Stimulated activated CD8-positive, alpha-beta memory T cell treated with anti-CD3 and anti-CD28 coated beads, Interleukin-4, amount 100 ng/mL, for 1 hour (primary cell): ENCODE measurements at places on chromosomes 1 and 21.
A peak's percentile ranks its signal among the peaks of the same experiment; 100 is the strongest.

- DNase-seq = no peak
Measured at GRCh38 chr1:49723662-49724061, 300.1 kb downstream of the AGBL4 start.

DNA sequence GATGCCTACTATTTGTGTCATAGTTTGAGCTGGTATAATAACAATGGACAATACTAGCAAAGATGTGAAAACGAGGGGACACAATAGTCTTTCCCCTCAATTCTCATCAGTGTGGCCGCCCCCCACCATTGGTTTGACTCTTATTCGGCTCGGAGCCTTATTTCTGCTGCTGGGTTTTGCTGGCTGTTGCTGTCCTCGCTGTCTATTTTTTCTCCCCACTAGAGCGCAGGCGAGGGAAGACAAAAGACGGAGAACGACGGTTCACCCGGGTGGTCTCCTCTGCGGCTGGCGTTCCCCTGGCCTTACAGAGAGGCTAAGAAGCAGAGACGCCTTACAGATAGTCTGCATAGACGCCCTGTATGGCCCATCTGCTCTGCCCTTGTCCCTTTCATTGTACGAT, 19.4 kb downstream of the CLIC6 start:
- DNase-seq = no peak

DNA sequence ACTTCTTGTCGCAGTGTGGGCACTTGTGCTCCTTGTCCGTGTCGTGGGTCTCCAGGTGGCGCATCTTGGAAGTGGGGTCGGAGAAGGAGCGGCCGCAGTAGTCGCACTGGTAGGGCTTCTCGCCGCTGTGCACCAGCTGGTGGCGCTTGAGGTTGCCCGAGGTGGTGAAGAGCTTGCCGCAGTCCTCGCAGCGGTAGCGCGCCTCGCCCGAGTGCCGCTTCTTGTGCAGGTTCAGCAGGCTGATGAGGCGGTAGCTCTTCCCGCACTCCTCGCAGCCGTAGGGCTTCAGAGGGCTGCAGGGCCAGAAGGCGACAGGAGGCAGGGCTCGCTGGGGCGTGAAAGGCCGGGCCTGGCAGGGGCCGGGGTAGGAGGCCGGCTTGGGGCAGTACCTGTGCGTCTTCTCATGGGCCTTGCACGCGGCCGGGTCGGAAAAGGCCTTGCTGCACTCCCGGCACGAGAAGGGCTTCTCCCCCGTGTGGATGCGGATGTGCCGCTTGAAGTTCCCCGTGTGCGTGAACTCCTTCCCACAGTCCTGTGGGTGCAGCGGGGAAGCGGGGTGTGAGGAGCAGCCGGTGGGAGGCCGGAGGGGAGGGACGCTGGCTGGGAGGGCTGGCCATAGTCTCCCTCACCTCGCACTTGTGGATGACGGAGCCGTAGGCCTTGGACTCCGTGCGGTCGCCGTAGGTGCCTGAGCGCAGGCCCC, 31.4 kb downstream of the ZBTB17 start:
- DNase-seq = no peak

DNA sequence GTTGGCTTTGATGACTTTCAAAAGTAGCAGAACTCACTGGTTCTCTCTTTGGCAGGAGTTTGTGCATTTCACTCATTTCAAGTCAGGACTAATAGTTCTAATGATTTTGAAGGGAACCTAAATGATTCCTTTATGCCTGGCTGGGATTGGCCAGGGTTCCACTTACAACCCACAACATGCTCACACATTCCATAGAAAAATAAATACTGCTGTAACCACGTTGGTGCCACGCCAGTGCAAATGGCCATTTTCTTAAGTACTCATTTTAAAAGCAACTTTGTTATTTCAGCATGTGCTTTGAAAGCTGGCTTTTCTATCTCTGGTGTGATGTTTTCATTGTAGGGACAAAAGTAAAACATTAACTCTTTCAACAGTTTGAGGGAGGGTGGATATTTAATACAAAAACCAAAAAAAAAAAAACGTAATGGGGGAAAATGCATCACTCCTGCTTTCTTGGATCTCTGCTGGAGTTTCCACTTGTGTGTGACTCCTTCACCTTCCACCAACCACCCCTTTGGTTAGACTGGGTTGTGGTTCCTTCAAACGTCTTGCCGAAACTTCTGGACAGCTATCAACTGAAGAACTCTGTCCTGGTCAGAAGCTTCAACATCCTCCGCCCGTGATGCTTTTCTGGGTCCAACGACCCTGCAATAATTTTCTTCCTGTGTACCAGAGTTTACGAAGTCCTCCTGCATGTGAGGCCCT, 300.4 kb upstream of the RUNX1 start:
- DNase-seq = no peak

- DNase-seq = no peak
Measured at GRCh38 chr1:36328088-36328480, 4.6 kb upstream of the EVA1B start.

GRCh38 chr1:92404661-92405060, 82.1 kb downstream of the GFI1 start:
- no peak for DNase-seq

DNA sequence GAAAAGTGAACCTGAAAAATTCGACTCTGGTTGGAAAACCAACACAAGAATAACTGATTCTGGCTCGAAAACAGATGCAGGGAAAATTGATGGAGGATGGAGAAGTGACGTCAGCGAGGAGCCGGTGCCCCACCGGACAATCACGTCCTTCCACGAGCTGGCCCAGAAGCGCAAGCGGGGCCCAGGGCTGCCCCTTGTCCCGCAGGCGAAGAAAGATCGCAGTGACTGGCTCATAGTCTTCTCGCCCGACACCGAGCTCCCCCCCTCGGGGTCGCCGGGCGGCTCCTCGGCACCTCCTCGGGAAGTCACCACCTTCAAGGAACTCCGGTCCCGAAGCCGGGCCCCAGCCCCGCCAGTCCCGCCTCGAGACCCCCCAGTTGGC, 1.9 kb downstream of the RUSC1 start:
- no peak for DNase-seq

DNA sequence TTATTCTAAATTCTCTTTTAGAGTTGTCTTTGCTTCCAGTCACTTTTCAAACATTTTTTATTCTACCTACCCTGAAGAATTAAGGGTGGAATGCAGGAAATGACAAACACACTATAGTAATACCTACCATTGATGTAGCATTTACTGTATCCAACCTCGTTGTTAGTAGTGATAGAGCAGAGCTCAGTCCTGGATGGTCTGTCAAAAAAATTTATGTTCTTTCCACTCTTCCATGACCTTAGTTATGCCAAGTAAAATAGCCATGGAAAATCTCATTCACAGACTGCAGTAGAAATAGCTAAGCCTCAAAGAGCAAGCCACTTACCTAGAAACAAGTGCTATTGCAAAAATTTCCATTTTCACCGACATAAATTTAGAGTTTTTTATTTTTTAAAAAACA, 74.6 kb downstream of the CRB1 start:
- no peak for DNase-seq

- no peak for DNase-seq
Measured at GRCh38 chr1:68358439-68358838, 91.3 kb downstream of the RPE65 start.

DNA sequence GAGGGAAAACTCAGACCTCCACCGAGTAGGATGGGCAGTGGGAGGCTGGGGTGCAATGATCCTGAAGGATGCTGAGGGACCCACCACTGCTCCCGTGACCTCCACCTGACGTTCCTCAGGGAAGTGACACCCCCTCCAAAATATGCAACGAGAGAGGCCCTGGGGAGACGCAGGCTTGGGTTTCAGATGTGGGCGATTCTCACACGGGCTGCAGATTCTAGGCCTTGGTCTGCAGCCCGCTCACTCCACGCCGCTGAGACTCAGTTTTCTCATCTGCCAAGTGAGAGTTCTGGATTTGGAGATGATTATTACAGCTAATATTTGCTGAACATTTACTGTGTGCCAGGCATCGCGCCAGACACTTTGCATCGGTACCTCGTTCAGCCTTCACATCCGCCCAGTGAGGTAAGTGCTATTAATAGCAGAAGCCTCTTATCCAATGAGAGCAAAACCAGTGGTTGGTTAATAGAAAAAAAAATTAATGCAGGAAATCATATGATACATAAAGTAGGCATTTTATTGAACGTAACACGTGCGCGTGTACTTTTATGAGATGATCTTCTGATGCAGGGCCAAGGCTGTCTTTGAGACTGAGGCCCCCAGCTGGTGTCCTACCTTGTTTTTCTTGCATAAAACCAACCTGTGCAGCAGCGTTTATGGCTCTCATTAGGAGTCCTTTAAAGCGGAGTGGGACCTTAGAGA, 102.0 kb upstream of the RUNX3 start:
- peak; percentile 34 for DNase-seq

- DNase-seq = no peak
Measured at GRCh38 chr1:92736395-92736794, 48.5 kb downstream of the EVI5 start.

GRCh38 chr1:205122489-205122882, 708 bp upstream of the RBBP5 start:
- DNase-seq = no peak

DNA sequence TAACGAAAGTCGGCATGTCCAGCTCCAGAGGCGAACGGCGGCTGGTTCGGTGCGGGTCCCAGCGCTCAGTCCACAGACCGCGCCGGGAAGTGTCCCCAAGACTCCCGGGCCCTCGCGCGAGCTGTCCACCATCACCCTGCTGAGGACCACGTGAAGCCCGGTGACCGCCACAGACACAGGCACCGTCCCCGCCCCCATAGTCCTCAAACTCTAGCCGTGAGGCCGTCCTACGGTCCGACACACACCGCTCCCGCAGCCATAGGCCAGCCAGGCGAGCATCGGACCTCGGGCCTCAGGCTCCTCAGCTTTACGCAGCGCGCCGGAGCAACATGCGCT, 535 bp downstream of the SETD4 start:
- DNase-seq = no peak

- DNase-seq = no peak
Measured at GRCh38 chr21:31117128-31117916, 79.0 kb upstream of the KRTAP19-8 start.

DNA sequence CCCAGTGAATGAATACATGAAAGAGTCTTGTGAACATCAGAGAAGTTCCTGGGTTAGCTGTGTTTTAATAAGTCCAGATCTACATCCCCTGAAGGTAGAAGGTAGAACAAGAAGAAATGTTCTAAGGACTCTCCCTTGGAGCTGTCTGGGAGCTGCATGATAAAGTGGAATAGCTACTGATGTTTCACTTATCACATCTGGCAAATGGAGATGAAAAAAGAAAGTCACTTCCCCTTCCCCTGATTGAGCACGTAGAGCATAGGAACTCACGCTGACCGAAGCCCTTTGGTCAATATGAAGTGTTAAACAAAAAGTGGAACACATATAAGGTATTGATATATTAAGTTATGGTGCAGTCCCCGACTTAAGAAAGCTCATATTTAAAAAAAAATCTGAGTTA, 53.2 kb upstream of the PARP1 start:
- DNase-seq = no peak

DNA sequence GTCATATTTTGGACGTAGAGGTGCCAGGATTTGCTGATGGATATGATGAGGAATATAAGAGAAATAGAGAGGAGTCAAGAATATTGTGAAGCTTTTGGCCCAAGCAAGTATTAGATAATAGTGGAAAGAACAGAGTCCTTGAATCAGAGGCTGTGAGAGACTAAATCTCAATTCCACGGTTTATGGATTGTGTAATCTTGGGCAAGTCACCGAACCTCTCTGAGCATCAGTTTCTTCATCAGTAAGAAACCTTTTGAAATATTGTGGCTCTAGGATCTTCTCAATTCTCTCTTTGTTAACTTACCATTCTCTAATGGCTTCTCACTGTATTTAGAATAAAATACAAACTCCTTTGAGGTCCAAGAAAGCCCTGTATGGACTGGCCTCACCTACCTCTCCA, 77.6 kb downstream of the RPS6KA1 start:
- DNase-seq = no peak

DNA sequence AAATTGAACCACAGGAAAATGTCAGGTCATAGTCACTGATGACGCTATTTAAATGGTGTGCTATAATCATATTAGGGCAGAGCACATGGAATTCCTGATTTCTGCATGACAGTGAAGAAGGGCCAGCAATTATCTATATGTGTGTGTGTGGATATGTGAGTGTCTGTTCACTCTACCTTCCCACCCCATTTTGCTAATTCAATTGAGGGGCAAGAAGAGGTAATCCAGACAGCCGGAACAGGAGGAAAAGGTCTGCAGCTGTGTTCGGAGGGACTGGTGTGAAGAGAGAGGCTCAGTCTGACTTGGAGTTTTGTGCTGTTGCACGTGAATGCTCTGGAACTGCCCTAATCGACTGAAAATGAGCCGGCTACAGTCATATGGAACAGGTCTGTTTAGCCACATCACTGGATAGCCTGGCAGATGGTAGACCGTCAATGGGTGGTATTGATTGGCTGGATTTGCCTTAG, 5.1 kb upstream of the ELAVL4 start:
- DNase-seq = no peak

- no peak for DNase-seq
Measured at GRCh38 chr1:229383961-229384360, 41.1 kb upstream of the CCSAP start.

DNA sequence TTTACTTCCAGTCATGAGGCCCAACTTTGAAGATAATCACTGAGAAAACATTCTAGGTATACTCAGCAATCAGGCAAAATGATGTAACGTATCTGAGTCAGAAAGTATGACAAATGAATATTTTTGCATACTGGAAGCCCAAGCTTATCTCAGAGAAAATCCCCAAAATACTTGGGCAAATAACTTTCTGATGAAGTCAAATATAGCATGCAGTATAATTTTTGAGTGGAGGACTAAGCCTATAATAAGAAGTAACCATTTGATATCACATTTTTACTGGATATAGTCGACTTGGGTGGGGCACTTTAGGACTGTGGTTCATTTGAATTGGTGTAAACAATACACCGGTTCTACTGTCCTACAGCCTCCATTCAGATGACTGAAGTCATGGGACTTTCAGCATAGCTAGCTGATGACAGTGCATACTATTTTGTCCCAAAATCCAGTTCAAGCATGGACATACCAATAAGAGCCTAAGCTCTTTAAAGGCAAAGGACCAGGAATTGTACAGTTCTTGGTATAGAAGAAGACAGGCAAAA, 2.3 kb upstream of the GADD45A start:
- DNase-seq = no peak

DNA sequence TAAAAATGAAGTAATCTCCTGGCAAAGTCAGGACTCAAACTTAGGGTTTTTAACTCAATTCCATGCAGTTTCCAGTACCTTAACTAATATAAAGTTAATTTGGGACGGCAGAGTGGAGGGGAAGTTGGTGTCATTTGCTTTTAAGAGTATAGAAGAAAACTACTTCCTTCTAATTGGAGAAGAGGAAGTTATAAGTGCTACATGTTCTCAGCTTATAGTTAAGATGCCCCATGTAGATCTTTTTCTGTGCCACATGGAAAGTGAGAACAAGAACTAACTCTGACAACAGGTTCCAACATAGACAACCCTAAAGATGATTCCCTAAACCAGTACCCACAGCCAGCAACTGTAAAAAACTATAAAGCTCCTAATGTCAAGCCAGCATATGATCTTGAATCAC, 11.5 kb downstream of the RRAGC start:
- DNase-seq = no peak
